Fibroblast of upper back skin (primary cell): ENCODE measurements at places on chromosomes 2 and 18.
A peak's percentile ranks its signal among the peaks of the same experiment; 100 is the strongest.

DNA sequence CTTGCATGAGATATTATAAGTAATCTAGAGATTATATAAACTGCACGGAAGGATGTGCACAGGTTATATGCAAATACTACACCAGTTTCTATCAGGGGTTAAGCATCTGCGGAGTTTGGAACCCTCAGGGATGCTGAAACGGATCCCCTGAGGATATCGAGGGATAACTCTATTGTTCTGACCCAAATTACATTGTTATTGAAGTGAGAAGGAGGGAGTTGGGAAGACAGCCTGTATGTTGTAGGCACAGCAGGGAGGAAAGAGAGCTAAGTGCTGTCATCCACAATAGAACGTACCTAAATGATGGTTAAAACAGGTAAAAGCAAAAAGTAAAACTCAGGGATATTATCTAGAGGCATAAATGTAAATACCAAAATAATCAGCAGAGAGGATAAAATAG is 44.6 kb upstream of the SMAD2 start:
- DNase-seq, result no peak

DNA sequence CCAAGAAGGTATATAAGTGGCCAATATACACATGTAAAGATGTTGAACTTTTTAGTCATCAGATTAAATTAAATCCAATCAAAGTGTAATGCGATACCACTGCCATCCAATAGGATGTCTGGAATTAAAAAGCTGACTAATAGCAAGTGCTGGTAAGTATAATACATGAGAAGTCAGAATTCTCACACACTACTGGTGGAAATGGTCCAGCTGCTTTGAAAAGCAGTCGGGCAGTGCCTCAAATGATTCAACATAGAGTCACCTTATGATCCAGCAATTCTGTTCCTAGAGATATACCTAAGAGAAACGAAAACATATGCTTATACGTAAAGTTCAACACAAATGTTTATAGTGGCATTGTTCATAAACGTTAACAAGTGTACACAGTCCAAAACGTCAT is 124.1 kb upstream of the MYT1L start:
- DNase-seq, result peak; percentile 21

DNA sequence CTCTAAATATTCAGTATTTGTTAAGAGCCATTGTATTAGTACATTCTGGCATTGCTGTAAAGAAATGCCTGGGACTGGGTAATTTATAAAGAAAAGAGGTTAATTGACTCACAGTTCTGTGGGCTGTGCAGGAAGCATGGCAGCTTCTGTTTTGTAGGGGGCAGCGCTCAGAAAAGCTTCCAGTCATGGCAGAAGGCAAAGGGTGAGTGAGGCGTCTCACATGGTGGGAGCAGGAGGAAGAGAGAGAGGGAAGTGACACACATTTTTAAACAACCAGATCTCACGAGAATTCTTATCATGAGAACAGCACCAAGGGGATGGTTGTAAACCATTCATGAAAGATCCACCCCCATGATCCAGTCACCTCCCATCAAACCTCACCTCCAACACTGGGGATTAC is 13.8 kb upstream of the CCDC102B start:
- no peak for DNase-seq

- DNase-seq, result peak; percentile 81
These were observed 14.0 kb downstream of the TMEM127 start for GRCh38 chr2:96251721-96252292.

GRCh38 chr2:70785137-70785911 is 5.1 kb downstream of the FIGLA start:
- peak; percentile 56 for DNase-seq

DNA sequence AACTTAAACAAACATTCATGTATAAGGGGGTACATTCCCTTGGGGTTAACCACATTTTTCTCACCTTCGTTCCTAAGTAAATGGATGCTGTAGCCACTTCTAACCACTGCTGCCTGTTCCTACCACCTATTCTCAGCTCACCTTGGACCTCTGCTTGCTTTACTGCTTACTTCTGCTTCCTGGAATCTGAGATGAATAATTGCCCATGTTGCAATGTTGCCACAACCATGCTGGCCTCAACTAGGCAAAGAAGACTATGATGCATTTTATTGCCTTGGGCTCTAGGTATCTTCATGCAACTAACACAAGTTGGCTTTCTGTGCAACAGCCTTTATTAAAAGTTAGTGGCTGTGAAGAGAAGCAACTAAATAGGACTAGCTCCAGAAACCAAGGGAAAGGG is 106.3 kb upstream of the TCF4 start:
- peak; percentile 17 for DNase-seq

DNA sequence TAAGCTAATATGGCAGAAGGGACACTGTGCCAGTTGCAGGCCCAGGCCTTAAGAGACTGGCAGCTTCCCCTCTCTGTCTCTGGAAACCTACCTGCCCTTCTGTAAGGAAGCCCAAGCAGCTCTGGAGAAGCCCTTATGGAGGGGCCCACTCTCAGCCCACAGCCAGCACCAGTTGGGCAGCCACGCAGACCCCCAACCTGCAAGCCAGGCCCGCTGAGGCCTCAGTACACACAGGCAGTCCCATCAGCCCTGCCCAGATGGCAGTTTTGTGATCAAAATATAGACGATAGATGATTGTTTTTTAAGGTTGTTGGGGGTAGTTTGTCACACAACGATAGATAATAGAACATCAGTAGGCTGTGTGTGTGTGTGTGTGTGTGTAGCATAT is 36.8 kb upstream of the ALPP start:
- DNase-seq, result no peak

DNA sequence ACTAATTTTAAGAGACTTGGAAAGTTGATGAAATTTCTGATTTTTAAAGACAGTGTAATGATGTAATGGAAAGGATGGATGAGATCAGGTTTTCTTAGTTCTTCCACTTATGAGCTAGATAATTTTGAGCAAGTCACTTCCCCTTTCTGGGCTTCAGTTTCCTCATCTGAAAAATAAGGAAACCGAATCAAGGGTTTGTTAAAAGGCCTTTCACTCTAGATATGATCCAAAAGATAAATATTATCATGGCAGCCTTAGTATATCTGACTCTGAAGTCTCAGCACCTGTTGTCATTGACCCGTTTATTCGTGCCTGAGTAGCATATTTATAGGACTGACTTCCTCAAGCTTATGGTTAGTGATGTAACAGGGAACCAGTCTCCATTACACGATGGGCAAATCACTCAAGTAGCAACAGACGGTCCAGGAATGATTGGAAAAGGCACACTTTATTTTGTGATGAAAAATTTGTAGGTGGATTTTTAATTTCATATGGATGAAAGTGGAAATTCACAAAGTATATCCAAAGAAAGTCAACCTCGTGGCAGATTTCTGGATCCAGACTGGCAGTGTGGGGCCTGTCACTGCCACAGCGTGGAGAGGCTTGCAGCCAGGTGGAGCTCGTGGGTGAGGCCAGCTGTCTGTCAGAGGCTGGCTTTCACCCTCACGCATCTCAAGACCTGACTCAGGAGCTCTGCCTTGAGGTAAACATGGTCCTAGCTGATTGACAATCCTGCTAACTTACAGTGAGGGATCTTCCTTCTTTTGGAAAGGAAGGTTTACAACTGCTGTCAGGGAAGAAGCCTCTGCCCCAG is 137.9 kb upstream of the CXCR4 start:
- DNase-seq, result no peak

DNA sequence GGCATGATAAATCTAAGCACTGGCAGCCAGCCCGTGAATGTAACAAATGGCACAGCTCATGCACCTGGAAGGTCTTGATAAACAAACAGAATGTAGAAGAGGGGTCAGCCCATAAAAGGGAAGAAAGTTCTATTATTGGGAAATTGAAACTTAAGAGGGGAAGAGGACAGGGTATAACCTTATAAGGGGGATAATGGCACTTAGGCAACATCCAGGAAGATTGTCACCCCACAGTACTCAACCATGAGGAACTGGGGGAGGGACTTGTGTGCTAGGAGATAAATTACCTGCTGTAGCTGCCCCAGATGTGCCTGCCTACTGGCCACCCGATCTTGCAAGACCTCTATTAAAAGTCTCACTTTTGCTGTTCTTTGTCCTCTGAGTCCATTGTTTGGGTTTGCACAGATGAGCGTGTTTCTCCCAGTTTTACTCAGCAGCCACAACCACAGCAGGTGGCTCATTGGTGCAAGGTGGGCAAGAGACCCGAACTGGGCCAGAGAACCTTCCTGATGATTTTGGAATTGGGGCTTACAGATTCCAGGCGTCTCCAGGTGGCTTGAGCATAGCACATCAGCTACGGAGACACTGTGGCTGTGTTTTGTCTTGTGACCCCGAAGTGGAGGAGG is 79.0 kb upstream of the TAF1B start:
- no peak for DNase-seq

- DNase-seq, result peak; percentile 76
These were observed 413.3 kb upstream of the TRIB2 start for GRCh38 chr2:12303181-12304030.

GRCh38 chr18:22267225-22267624 is 97.8 kb downstream of the GATA6 start:
- DNase-seq, result no peak

- DNase-seq, result no peak
These were observed 167.2 kb upstream of the PIEZO2 start for GRCh38 chr18:11316546-11316945.

GRCh38 chr2:74740741-74741431 is 86.8 kb downstream of the SEMA4F start:
- peak; percentile 93 for DNase-seq

DNA sequence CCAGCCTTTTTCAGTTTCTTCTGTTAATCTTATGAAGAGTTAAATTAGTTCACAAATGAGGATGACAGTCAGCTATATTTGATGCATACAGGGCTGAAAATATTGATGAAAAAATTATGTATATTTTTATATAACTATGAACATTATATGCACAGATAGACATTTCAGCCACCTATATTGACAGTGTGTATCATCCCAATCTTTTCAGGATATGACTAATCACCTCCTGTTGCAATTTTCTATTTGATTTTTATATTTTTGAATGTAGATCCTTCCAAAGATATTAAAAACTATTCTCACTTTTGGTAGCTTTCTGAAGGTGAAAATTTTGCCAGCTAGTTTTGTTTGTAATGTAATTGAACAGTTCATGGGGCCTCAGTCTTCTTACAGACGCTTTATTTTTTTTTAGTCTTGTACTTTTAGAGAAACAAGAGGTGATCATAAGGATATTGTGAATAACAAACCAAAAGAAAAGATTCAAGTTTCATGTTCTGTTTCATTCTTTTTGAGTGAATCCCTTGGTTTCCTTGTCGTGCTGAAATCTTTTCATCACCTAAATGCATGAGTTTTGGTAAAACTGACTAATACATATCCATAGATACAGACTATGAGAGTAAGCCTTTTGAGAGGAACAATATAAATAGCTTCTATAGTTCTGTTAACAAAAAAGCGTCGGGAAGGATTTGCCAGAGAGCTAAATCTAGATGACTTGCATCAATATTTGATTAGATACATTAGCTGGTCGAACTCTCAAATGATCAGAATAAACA is 123.1 kb downstream of the ARHGAP15 start:
- DNase-seq, result no peak

DNA sequence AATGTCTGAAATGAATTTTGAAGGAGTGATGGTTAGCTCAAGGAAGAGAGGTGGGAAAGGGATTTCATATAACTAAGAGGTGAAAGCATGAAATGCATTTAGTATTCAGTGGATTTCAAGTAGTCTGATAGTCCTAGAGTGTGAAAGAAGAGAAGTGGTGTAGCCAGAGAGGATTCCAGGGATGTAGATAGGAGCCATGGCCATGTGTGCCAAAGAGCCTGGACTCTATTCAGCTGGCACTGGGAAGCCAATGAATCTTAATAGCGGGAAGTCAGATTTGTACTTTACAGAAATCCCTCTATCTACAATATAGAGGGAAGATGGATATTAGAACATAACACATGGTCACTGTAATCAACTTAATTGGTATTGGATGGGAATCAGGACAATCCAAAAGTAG is 8.3 kb upstream of the BOLL start:
- no peak for DNase-seq

DNA sequence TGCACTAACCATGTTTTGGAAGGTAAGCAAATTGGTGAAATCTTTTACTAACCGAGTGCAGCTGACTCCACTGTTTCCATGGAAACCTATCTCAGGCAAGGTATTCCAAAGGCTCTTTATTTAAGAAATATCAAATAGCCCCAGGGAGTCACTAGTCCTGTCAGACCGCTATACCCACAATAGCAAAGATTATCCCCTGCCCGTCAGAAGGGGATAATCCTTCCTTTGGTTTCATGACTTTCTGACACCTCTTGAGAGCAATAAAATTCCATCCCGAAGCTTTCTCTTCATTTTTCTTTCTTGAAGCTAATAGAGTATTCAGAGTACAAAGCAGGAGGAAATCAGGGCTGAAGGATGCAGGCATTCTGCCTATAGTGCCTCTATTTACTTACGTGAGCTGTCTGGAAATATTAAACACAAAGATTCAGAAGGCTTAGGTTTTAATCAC is 34.7 kb upstream of the MAP2 start:
- no peak for DNase-seq

DNA sequence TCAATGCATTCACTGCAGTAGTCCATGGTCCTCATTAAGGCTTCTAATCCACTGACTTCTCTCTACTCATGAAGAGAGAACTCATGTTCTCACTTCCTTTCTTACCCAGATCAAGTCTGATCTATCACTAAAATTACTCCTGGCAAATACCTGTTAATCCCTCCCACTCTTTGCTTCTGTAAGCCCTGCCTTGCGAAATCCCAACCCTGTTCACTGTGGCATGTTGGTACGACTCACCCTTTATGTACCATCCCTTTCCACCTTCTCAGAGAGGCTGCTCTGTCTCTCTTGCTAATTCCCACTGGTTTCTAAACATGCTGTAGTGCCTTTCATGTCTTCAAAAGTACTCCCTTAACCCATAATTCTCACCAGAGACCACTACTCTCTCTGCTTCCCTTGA is 272.2 kb upstream of the ACVR2A start:
- DNase-seq, result no peak

DNA sequence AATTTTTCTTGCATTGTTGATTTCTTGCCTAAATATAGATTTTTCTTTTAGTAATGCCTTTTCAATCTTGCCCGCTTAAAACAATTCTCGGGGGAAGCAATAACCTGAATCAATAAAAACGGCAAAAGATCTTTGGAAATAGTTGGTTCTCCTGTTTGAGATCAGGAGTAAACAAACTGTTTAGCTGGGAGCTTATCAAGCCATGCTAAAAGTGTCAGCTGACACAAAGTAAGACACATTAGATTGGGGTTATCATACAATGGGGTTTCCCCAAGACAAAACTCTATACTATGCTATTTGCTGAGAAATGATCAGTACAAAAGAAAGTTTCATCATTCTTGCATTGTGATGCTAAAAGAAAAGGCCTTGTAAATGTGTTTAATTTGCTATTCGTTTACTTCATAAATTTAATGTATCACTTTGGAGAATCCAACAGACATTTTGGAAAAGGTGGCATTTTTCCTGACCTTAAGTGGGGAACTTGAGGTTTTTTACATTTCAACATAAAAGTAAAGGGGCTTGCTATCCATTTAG is 46.5 kb downstream of the ATIC start:
- no peak for DNase-seq

GRCh38 chr18:59198215-59198614 is 21.7 kb upstream of the GRP start:
- no peak for DNase-seq

DNA sequence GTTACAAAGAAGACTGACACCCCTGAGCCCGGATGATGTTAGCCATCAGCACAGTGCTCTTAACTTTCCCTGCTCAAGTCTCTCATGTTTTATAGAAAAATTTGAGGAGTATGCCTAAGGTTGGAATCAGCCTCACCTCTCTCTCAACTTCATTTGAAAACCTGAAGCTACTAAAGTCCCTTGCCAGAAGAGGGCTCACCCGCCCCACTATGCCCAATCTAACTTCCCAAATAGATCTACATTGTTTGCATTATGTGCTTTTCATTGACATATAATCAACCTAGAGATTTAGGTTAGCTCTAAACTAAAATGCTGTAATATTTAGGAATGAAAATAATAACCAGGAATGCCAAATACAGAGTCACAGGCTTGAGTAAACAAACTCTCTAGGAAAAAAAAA is 305.4 kb downstream of the NCKAP5 start:
- DNase-seq, result no peak
